Right forelimb (tissue), 1 donor: ENCODE measurements at places on chromosomes 6 and 20.

GRCh38 chr20:57957411-57958049 lies 247.7 kb upstream of the PMEPA1 start:
- DNase-seq: no peak

DNA sequence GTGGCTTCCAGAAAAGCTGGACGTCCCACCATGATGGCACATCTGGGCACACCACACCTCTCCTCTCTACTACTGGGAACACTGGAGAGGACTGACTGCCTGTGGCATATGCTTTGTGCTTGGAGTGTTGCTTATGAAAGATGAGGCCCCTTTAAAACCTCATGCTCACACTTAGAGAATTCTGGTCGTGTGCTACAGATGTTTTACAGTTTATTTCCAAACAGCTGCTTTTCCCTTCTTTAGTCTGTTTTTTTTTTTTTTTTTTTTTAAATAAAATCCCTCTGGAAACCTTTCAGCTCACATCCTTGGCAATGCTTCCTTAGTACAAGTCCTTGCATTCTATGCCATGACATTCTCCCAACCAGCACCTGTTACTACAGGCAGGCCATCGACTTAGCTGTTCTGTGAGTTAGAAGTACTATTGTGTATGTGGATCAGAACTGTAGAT lies 60.3 kb downstream of the BMP6 start:
- peak; percentile 52 for DNase-seq

GRCh38 chr20:48180024-48180423 lies 394.7 kb upstream of the SULF2 start:
- no peak for DNase-seq

- DNase-seq: no peak
Measured at GRCh38 chr6:15614277-15614676, 48.6 kb downstream of the DTNBP1 start.

DNA sequence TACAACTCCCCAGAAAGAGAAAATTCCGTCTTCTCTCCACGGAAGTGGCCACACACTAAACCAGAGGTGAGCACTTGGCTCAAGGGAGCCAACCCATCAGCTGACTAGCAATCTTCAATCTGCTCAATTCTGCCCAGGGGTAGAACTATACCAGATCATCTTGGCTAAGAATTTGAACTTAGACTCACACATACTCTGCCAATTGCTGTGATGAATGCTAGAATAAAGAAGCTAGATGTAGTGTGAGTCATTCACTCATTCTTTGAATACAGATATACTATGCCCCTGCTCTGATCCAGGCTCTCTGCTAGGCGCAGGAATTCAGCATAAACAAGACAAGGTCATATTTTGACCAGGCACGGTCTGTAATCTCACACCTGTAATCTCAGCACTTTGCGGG lies 147.9 kb upstream of the SHLD1 start:
- no peak for DNase-seq

GRCh38 chr20:21981597-21982344 lies 276.3 kb downstream of the PAX1 start:
- DNase-seq: no peak

- no peak for DNase-seq
Measured at GRCh38 chr6:165640806-165641205, 22.2 kb downstream of the PDE10A start.

DNA sequence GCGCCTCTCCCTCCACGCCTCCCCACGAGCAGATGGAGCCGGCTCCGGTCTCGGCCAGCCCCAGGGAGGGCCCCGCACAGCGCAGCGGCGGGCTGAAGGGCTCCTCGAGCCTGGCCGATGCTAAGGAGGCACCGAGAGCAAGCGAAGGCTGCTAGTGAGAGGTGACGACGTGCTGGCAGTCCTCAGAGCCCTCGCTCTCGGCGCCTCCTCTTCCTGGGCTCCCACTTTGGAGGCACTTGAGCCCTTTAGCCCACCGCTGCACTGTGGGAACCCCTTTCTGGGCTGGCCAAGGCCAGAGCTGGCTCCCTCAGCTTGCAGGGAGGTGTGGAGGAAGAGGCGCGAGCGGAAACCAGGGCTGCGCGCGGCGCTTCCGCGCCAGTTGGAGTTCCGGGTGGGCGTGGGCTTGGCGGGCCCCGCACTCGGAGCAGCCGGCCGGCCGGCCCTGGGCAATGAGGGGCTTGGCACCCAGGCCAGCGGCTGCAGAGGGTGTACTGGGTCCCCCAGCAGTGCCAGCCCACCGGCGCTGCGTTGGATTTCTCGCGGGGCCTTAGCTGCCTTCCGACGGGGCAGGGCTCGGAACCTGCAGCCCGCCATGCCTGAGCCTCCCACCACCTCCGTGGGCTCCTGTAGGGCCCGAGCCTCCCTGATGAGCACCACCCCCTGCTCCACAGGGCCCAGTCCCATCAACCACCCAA lies 2.5 kb upstream of the TMEM14C start:
- DNase-seq: peak; percentile 70

DNA sequence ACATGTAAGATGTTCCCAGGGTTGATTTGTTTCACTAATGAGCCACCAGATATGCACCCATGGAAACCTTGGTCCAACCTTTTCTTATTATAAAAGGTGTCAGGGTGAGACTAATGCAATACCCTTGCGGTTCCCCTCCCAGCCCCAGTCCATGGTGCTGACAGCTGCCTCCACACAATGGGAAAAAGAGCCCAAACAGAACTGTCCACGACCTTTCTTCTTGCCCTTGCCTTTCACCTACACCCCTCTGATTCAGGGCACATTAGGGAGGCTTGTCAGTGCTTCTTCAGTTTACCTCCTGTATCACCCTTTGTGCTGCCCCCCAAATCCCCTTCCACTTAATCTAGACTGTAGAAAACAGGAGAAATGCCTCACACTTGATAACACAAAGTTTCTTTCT lies 352.7 kb upstream of the CDH4 start:
- no peak for DNase-seq

DNA sequence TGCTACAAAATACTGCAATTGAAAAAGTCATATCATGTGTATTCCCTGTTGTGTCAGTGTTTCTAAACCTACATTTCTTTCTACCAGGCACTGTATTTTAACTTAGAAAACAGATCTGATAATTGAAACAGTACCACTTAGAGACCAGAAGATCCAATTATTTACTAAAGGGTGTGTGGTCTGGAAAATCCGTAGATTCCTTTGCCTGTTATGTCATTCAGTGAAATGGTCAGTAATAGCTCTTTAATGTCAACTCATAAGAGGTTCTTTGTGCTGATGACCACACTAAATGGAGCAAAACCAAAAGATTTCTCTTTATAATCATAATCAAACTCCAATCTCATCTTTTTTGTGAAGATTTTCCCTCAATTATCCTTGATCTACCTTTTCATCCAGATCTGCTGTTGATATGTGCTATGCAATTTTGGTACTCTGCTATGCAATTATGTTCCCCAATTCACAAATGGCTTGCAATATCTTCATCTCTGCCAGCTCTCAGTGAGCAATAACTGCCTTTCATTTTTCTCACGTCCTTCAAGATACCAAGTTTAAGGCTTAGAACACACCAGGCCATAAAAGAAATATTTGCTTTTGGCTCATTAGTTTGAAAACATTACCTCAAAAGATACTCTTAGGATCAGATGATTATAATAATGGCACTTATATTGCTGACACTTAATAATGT lies 165.5 kb downstream of the MOXD1 start:
- no peak for DNase-seq

DNA sequence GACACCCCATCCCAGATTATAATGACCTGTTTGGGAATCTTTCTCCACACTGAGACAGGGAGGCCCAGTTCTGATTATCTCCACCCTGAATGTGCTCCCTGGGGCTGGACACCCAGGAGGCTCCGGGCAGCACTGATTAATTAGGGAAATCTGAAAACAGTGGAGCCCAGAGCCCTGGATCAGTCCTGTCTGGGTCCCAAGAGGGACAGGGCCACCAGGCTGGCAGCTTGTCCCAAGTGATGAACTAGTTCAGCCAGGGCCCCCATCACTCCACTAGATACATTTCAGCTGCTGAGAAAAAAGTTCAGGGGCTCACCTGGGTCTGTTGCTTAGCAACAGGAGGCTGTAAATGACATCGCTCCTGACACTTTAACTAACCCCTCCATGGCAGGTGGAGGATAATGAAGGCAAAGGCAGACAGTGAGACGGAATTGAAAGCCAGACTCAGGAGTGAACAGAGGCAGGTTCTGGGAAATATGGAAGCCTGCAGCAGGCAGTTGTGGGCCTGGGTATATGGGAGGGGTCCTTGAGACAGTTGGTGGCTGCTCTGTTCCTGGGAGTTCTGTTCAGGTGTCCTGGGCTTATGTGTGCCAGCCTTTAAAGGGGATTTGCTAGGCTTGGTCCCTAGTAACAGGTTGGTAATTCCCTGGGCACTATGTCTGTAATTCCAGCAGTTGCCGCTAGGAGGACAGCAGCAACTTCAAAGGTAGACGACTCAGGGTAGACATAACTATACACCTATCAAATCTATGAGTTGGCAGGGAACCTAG lies 78.3 kb upstream of the CTNNBL1 start:
- no peak for DNase-seq

DNA sequence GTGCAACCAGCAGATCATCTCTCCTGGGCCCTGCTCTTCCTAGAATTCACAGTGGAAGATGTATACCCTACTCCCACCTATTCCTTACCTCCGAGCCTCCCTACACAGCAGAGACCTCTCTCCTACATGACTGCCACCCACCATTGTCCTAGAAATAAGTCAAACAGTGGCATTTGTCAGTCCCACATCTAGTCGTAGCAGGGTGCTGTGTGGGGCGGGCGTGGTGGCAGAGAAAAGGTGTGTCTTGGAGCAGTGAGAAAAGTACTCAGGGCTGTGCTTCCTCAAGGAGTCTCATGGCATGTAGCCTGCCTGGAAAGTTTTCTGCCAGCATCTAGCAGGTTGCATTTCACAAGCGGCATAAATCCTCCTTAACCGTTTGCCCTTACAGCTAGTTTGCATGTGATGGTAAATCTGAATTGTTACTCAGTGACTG lies 59.4 kb upstream of the PTGIS start:
- no peak for DNase-seq

- DNase-seq: no peak
Measured at GRCh38 chr20:32536851-32537656, 48.1 kb downstream of the NOL4L start.

GRCh38 chr6:7175462-7175861 lies 67.7 kb downstream of the RREB1 start:
- DNase-seq: no peak

DNA sequence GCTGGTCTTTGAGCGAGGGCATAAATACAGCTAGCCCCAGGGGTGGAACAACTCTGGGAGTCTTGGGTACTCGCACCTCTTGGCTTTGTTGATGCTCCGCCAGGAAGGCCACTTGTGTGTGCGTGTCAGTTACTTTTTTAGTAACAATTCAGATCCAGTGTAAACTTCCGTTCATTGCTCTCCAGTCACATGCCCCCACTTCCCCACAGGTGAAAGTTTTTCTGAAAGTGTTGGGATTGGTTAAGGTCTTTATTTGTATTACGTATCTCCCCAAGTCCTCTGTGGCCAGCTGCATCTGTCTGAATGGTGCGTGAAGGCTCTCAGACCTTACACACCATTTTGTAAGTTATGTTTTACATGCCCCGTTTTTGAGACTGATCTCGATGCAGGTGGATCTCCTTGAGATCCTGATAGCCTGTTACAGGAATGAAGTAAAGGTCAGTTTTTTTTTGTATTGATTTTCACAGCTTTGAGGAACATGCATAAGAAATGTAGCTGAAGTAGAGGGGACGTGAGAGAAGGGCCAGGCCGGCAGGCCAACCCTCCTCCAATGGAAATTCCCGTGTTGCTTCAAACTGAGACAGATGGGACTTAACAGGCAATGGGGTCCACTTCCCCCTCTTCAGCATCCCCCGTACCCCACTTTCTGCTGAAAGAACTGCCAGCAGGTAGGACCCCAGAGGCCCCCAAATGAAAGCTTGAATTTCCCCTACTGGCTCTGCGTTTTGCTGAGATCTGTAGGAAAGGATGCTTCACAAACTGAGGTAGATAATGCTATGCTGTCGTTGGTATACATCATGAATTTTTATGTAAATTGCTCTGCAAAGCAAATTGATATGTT lies 19.2 kb downstream of the IRF4 start:
- no peak for DNase-seq

- DNase-seq: no peak
Measured at GRCh38 chr20:55009066-55009465, 533.7 kb downstream of the DOK5 start.

GRCh38 chr6:136628996-136629395 lies 78.8 kb upstream of the MAP7 start:
- no peak for DNase-seq

- no peak for DNase-seq
Measured at GRCh38 chr6:53474010-53474409, 70.9 kb downstream of the GCLC start.

DNA sequence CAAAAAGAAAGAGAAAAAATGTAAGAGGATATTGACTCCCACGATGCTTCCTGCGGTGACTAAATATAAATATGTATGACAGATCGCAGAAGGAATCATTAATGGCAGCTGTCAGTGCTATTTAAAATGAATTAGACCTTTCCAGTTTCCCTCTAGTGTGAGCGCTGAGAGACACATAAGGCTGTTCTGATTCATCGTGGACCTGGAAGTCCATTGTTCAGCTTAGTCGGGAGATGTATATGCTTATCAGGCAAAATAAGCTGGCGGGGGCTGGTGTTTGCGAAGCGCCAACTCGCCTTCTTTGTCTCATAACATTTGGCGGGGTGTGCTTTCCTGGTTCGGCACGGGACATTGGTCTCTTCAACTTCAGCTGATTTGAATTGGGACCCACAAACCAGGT lies 95.4 kb downstream of the CDH4 start:
- DNase-seq: no peak

GRCh38 chr6:23377830-23378229 lies 748.2 kb upstream of the NRSN1 start:
- no peak for DNase-seq

GRCh38 chr20:47392015-47392720 lies 35.7 kb upstream of the ZMYND8 start:
- DNase-seq: no peak

DNA sequence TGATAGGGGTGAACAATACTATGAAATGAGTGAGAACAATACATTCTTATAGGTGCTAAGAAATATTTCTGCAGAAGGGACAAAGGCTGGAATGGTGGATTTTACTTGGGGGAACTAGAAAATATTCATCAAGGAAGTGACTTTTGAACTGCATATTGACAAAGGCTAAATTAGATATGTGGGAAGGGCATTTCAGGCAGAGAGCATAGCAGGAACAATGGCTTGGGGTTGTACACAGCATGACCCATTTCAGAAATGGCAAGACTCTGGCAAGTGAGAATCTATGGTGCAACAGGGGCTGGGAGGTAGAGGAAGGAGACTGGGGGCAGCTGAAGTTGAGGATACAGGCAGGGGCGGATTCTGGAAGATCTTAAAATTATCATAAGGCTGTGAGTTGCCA lies 46.7 kb upstream of the KIF16B start:
- no peak for DNase-seq

- DNase-seq: no peak
Measured at GRCh38 chr6:160221423-160221822, 37.2 kb downstream of the SLC22A2 start.

DNA sequence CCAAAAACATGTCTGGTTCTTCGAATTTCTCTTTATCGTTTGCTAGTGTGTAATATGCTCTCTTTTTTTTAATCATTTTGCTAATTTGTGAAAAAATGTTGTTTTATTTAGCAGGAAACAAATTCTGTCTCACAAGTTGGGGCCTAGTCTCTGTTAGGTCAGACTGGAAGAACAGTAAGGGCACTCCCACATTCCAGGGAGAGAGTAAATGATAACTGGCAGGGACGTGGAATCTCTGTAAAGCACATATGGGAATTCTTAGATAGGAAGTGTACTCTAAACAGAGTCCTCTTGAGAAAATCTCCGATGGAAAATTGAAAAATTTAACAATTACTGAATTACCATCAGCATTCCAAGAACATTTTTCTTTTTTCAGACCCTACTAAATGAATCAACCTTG lies 16.4 kb upstream of the CCDC28A start:
- no peak for DNase-seq

GRCh38 chr6:91659891-91660290 lies 1073.0 kb upstream of the MAP3K7 start:
- DNase-seq: no peak
